AG08395 (cell line): ENCODE measurements at places on chromosomes 7 and 10.

DNA sequence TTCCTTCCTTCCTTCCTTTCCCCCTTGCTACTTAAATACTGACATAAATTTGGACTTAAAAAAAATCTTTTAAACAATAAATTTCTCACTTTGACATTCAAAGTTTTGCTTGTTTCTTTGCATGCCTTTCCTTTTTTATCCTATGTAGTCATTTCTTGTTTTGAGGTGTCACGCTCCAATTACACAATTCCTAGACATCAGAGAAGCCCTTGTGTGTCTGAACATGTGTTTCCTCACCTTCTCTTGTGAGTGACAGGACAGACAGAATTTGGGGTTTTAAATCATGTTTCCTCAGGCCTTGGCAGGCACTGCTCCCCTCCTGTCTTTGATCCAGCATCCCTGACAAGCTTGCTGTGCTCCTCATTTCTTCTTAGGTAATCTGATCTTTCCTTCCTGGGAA is 91.3 kb downstream of the CYTH3 start:
- DNase-seq: no peak

DNA sequence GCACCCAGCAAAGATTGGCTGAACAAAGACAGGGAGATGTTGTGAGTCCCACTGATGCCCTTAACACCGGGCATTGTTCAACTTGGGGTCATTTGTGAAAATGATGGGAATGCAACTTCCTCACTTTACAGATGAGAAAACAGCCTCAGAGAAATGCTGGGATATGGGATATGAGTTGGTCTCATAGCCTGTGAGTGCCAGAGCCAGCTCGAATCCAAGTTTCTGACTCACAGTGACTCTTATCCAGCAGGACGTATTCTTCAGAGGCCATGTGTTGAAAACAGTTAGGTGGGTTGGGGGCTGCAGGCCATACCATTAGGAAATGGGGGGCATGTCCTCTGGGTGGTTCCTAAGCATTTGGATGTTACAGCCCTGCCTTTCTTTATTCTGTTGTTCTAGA is 45.2 kb downstream of the KIAA1217 start:
- DNase-seq: peak; percentile 23

DNA sequence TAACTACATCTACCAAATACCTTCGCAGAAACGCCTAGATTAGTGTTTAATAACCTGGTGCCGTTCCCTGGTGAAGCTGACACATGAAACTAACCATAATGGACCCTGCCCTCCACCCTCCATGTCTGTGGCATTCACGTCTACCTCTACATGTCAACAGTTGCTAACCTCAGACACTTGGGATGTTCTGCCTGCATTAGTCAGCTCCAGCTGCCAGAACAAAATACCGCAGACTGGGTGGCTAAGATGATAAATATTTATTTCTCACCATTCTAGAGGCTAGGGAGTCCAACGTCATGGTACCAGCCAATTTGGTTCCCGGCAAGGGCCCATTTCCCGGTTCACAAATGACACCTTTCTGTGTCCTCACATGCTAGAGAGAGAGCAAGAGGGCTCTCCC is 118.5 kb upstream of the CHST15 start:
- no peak for DNase-seq

DNA sequence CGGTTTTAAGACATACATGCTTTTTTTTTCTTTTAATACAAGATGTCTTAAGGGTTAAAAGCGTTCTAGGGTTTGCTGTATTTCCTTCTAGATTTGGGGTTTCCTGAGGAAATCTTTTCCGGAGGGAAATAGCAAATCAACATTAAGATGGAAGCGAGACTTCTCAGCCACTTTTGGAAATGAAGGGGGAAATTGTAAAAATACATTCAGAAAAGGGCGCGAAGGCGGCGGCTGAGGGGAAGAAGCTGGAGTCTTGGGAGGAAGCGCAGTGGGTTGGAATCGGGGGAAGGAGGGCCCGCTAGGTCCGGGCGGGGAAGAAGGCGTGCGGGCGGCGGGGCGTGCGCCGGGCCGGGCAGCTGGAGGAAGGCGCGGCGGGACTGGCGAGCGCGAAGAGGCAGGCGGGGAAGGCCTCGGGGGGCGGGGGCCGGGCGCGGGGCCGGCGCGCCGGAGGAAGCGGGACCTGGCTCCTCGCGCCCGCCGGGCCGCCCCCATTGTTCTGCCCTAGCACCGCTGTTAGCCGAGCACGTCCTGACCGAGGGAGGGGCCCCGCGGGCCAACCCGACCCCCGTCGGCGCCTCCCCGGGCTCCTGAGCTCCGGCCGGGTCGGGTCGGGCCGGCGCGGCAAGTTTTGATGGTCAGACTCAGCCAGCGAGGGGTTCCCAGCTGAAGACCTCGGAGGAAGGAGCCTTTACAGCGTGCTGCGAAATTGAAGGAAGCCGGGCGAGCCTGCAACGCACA is 1.5 kb upstream of the SKIDA1 start:
- peak; percentile 37 for DNase-seq

DNA sequence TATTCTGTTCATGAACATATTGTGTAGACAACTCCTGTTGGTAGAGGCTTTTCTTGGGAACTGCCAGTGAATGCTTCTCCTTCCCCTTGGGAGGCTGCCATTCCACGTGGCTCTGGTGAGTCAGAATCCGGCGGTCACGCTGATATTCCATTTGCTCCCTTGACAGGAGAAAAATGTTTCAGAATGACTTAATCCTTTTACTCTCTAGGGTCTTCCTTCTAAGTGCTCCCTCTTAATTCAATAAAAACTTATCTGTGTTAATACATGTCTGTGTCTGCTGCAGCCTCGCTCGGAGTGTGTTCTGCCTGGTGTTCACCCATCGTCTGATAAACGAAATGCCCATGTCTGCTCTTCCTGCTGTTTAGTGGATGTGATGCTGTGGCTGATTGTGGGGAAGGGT is 278.6 kb downstream of the ARHGAP12 start:
- peak; percentile 87 for DNase-seq

GRCh38 chr7:157613575-157614322 is 276.9 kb downstream of the DNAJB6 start:
- DNase-seq: no peak

GRCh38 chr10:101666083-101666482 is 28.9 kb downstream of the FBXW4 start:
- no peak for DNase-seq

DNA sequence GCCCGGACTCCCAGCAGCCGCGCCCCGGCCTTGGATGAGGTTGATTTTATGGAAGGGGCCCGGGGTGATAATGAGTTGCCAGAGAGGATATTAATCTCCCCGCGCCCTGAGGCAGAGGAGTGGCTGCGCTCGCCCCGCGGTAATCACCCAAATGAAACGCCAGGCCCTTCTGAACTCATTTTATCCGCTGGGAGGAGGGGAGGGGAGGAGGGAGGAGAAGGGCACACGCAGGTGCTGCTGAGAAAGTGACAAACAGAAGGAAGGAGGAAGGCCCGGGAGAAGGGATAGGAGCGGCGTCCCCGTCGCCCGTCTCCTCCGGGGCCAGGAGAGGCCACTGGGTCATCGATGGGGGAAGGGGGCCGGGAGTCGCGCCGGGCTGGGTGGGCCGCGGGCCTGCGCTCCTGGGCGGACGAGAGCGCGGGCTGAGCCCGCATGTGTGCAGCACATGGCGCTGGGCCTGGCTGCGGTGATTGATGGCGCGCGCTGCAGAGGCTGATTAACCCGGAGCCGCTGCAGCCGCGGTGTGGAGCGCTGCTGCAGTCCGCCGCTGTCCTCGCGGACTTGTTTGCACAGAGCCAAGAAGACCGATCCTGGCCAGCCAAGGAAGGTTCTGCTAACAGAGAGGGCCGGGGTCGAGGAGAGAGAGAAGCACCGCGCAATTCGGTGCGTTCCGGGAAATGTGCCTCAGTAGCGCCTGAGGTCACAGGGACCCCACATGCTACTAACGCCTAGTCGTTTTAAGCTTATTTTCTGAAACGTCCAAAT is 6.5 kb downstream of the MNX1 start:
- peak; percentile 52 for DNase-seq

DNA sequence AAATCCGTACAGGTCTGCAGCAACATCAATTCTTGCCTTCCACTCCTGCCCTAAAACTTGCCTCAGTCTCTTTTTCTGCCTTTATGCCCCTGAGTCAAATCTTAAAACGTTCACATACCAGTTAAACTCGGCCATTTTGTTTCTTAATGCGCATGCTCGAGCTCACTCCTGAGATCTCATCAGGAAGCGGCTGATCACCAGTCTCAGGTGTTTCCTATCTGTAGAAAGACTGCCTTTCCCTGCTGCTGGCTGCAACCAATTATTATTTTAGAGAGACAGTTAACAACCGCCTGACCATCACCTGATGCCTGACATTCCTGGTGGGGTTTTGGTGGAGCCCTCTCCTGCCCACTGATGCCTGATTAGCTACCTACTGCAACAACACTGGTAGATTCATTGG is 70.2 kb upstream of the TMEM140 start:
- no peak for DNase-seq

- DNase-seq: peak; percentile 26
Measured at GRCh38 chr7:139570119-139570518, 46.6 kb downstream of the CLEC2L start.

DNA sequence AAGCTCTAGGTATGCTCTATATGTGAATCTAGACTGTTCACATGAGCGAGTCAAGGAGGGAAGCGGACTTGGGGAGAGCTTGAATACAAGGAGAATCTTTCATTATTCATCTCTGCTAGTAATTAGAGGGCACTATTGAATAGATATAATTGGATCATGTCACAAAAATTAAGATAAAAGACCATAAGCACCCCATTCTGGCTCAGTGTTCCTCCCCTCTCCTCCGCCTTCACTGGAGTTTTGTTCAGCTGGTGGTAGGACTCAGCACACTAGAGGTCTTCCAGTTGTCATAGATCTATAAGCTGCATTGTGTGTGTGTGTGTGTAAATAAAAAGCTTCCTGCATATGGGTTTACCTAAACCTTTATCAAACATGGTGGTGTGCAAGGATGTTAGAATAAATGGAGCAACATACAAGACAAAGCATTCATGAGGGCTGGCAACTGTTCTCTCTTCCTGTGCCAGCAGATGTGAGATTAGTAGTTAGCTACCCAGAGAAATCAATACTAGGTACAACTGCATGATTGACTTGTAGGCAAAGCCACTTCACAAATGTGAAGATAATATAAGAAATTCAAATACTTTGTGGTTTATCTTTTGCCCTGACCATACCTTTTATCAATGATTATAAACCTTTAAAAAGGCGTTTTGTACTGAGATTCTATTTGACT is 142.6 kb downstream of the CREB5 start:
- no peak for DNase-seq

DNA sequence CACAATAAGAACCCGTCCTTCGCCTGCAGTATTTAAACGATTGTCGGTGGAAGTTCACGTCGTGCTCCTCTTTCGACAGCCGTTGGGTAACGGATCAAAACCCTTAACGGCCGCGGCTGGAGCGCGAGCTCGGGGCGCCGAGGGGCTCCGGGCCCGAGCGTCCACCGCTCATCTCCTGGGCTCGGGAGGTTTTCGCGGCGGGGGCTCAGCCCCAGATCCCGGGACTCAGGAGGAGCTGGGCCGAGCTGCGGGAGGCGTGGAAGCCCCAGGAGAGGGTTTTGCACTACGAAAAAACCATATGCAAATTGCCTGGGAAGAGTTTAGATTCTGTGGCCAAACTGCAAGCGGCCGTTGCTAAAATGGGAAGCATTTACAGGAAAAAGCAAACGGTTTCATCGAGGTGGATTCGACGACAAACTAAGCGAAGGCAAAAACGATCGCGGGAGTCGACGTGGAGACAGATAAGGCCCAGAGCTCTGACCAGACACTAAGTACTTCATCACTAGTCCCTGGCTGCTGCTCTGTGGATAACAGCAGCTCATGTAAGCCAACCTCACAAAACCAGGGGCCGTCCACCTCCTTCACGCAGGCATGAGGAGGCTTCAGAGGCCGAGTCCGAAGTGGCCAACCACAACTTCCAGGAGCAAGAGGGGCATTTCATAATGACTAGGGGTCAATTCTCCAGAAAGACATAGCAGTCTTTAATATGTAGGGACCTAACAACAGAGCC is 129.7 kb downstream of the MARCHF5 start:
- DNase-seq: no peak

GRCh38 chr10:99172128-99172738 is 63.4 kb downstream of the HPSE2 start:
- DNase-seq: peak; percentile 20

DNA sequence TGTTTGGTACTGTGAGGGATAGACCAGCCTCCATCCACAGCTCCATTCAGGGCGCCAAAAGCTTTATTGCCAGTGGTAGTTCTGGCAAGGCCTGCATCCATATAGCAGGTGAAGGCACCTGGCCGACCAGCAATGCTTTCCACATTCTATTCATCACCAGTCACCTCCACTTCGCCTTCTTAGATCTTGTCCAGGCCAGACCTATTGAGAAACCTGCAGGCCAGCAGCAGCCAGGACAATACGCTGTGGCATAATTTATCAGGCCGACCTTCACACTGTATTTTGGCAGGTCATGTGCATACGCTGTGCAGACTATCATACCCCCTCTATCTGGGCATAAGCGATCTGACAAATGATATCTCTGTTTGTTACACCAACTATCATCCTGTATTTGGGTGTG is 15.2 kb upstream of the KNDC1 start:
- no peak for DNase-seq

DNA sequence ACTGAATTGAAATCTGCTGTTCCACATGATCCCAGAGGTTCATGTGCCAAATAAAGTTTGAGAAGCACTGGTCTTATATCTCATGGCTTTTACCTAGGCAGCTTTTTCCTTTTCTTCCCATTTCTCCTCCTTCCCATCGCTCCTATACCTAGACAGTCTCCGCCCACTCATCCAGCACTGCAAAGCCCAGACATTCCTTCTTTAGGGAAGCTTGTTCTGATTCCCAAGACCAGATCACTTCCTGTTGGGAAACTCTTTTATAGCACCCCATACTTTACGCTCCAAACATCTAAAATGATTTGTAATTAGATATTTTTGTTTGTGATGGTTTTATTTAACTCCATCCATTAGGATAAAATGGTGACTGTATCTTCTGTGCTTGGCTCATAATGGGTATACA is 75.9 kb downstream of the BMPER start:
- DNase-seq: no peak

DNA sequence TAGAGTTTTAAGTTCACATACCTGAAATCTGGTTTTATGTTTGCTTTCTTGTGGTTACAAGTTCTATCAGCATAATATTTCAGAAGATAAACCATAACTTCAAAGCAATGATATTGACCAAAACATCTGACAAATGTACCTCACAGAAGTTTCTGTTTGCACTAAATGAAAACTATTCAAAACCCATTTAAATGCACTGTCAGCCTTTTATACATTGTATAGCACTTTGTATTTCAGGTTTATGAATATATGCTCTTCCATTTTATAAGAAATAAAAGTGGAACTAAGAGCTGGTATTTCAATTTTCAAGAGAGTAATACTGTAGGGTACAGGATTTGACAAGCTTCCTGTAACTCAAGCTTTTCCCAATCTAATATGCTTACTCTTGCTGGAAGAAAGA is 388.6 kb upstream of the MBL2 start:
- DNase-seq: no peak

DNA sequence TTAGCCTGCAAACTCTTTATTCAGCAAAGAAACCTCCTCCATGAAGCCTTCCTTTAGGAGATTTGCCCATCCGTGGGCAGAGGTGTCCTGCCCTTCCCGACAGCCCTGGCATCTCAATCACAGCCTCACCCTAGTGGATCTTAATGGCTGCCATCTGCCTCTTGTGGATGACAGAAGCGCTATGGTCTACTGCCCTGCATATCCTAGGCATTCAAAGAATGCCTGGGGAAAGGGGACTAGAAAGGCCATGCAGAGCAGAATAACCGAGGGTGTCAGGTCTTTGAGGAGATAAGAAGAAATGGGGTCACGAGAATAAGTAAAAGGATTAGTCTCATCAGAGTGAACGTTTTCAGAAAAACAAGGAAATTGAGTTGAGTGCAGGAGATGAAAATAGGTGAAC is 57.7 kb upstream of the SPOCK2 start:
- DNase-seq: no peak

GRCh38 chr10:63717027-63717715 is 196.0 kb downstream of the REEP3 start:
- no peak for DNase-seq

- DNase-seq: no peak
Measured at GRCh38 chr10:89314676-89315075, 12.8 kb downstream of the IFIT2 start.
